Activated CD4-positive, alpha-beta T cell treated with anti-CD3 and anti-CD28 coated beads, Interleukin-2, Interleukin-6, amounts not matched to agents 100 ng/mL and 50 ng/mL, durations not matched to agents 16 hours and 8 hours (primary cell): ENCODE measurements at places on chromosomes 5 and 9.

DNA sequence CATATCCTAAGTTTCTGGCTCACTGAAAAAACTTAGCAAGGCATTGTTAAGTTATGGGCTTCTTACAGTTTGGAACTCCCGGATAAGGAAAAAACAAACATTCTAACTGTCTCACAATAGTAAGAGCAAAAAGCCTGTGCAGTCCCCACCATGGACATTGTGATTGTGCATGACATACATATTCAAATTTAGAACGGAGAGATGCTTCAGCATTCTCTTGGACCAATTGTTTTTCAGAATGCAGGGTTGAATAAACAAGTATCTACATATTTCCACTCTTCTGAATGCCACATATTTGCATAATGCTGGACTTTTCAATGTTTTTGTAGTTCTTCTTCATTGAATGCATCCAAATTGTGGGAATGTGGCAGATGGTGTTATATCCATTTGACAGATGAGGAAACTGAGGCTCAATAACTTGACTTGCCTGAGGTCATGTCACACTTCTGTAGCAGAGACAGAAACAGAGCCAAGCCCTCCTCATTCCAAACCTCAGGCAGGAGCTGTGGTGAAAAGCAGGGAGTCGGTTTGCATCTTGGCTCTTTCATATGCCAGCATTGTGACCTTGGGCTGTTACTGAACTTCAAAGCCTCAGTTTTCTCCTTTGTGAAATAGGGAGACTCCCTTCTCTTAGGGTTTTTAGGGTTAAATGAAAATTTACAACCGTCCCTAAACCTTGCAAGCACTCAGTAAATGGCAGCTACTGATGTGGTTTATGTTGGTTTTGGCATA lies 95.1 kb downstream of the IQGAP2 start:
- DNase-seq: no peak

GRCh38 chr5:52854301-52854700 lies 66.6 kb downstream of the ITGA1 start:
- DNase-seq: no peak

DNA sequence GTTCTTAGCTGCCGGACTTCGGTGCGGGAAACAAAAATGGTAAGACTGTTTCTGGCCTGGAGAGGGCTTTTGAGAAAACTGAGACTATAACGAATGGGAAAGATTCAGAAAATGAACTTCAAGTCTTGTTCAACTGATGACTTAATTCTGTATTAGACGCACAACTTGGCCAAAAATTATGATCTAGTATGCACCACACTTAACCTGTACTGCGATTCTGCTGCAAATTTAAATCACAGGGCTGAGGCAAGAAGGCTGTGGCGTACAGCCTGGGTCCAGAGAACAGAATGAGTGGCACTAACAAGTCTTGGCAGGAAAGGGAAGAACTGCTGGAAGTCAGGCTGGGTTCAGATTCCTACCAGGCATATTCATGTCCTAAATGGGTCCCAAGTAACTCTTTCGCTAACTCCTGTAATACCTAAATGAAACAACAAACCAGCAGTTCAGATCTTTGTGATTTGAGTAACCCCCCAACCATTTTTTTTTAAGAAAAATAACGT lies 781 bp upstream of the COL23A1 start:
- DNase-seq: no peak

GRCh38 chr5:143495110-143495509 lies 91.6 kb upstream of the NR3C1 start:
- DNase-seq: no peak

DNA sequence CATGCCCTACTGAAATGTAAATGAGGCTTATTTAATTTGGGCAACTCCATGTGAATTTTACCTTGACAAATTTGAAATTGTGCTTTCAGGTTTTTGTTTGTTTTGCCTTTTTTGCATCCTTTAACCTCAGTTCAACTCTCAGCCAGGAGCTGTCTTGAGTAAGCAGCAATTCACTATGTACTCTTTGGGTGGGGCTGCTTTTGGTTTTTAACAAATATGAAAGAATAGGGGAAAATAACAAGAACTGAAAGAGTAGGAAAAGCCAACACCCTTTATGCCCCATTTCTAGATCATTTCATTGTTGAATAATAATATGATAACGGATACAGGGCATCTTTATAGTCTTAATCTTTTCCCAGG lies 192.0 kb downstream of the ARHGAP26 start:
- no peak for DNase-seq
